Stimulated activated CD4-positive, alpha-beta T cell treated with anti-CD3 and anti-CD28 coated beads, Interleukin-15, amount 100 ng/mL, for 24 hours (primary cell): ENCODE measurements at places on chromosomes 2 and 18.

- DNase-seq = peak; percentile 36
Measured at GRCh38 chr2:206392118-206392517, 51.2 kb upstream of the ADAM23 start.

- peak; percentile 71 for DNase-seq
Measured at GRCh38 chr2:181456660-181457120, 496 bp upstream of the ITGA4 start.

DNA sequence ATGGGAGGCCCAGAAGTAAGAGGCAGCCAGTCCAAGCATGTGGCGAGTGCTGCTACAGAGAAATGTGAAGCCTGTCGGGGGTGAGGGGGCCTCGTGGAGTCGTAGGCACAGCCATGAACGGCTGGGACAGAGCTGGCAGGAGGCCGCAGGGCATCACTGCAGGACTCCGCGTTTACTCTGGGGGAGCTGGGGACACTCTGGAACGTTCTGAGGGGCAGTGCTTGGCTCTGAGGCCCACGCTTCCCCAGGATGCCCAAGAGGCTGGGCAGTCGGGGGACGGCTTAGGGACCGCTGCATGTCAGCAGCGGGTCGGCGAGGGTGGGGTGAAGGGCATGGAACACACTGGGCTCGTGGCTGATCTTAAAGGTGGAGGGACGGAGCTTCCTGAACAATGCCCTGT, 6.6 kb downstream of the TMEM18 start:
- no peak for DNase-seq

DNA sequence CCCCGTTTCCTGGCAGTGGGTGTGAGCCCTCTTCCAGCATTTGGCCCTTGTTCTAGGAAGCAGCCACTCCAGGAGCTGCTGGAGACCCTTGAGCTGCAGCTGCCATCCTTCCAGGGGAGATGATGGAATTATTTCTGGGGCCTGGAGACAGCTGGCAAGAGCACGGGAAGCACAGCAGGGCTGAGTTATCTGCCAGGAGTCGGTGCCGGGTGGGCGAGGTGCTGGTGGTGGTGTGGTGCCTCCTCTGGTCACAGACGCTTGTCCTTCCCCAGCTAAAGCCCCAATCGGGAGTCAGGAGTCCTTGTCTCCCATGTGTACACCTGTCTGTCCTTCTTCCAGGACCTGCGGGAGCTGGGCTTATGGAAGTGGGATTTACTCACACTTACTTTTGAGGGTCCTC, 36.0 kb downstream of the DPYSL5 start:
- DNase-seq = no peak

GRCh38 chr18:59231877-59232276, 11.9 kb downstream of the GRP start:
- DNase-seq = no peak

DNA sequence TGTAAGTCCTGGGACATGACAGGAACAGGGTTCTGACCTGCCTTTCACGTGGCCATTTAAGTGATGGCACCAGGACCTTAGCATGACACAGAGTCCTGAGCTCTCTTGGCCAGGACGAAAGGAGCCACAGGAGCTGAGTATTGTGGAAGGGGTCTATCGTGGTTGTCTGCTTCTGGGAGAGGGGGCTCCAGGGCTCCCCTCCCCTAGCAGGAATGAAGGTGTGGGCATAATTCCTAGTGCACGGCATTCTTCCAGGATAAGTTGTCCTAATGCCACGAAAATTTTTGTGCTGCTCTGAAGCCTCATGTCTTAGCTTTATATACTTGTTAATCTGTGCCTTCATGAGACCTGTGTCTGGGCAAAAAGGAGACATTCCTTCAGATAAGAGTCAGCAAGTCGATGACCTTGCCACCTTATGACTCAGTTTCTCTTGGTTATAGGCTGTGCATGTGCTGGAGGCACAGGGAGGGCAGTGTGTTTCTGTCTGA, 17.1 kb downstream of the GATA6 start:
- DNase-seq = no peak

- DNase-seq = no peak
Measured at GRCh38 chr2:144376926-144377325, 143.0 kb downstream of the ZEB2 start.

GRCh38 chr18:33156906-33157470, 283.5 kb downstream of the CCDC178 start:
- no peak for DNase-seq

GRCh38 chr2:64179582-64180321, 35.5 kb upstream of the PELI1 start:
- no peak for DNase-seq

DNA sequence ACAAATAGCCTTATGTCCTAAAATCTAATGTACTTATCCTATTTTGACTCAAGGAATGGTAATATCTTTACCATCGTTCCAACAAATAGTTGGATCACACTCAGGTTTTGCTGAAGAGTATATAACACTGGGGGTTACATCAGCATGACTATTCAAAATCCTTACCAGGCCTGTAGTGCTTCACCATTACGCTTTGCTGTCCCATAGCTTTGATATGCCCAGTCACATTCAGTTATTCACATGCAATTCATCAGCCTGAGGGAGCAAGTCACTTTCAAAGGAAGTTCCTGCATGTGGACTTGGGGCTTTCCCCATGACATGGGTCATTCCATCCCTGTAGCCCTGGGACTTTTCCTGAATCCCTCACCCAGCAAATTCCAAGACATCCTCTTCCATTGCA, 39.6 kb downstream of the FTCDNL1 start:
- DNase-seq = no peak

- peak; percentile 89 for DNase-seq
Measured at GRCh38 chr2:44044281-44044720, 48.5 kb upstream of the LRPPRC start.

DNA sequence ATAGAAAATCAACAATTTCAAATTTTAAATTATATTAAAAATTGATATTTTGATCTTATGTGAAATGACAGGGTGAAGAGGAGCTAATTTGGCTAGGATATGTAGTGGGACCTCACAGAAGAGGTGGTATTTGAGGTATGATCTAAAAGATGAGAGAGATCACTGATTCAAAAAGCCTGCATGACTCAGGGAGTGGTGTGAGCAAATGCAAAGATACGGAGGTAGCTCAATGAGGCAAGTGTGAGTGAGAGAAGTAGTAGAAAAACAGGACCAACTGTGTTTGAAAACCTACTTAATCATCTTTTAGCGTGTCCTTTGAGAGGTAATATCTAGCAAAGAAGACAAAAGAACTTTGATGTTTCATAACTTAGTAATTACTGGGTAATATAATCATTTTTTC, 557.5 kb downstream of the DSC3 start:
- no peak for DNase-seq

GRCh38 chr18:14970027-14970426, 222.1 kb downstream of the ANKRD30B start:
- no peak for DNase-seq

DNA sequence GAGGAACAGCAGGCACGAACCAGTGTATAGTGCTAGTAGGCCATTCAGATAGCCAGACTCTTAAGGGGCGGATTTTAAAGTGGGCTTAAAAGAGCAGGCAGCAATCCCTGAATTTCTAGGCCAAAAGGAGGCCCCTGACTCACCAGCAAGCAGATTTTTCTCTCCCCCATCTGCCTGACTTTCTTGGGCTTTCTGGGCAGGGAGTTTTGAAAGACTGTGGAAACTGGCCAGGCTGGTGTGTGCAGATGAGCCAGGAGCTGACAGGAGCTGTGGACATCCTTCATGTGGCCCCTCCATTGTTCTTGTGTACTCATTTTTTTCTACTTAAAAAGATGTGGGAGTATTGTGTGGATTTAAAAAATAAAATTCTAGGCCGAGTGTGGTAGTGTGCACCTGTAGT, 59.0 kb downstream of the GLI2 start:
- no peak for DNase-seq

GRCh38 chr18:36899289-36899688, 70.4 kb downstream of the KIAA1328 start:
- DNase-seq = no peak

DNA sequence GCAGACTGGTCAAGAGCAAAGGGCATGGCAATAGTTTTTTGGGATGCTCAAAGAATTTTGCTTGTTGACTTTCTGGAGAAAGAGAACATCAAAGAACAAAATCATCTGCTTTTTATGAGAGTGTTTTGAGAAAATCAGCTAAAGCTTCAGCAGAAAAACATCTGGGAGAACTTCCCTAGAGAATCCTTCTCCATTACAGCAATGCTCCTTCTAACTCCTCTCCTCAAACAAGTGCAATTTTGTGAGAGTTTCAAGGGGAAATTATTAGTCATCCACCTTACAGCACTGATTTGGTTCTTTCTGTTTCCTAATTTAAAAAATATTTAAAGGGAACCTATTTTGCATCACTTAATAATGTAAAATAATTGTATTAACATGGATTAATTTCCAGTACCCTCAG, 226.9 kb upstream of the NXPH2 start:
- no peak for DNase-seq

- no peak for DNase-seq
Measured at GRCh38 chr18:50830544-50830943, 10.7 kb upstream of the MRO start.

DNA sequence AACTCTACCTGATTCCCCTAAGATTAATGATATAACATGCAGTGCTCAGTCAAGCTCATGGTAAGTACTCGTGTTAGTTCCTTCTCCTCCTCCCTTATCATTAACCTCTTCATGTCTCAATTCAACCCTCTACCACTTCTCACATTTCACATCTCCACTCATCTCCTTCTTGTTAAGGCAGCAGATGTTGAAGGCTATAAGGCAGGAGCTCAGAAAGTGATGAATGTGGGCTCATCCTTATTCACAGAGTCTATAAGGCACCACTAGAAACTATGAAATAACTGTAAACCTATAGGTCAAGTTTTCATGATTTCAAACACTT, 56.0 kb downstream of the CLHC1 start:
- DNase-seq = no peak

DNA sequence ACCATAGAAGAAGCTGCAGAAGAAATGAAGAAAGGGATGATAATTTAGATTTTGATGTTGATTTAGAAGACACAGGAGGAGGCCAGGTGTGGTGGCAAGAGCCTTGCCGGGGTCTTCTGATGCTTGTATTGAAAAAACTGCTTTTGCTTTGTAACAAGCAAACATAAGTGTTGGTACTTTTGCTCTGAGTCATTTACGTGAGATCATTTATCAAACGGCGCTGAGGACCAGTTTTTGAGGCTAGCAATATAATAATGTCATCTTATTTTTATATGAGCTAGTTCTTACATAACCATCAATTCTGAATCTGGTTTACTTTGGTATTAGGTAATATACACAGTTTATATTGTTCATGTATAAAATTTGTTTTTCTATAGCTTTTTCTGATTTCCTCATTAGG, 30.6 kb downstream of the SPTBN1 start:
- DNase-seq = no peak

GRCh38 chr18:63155910-63156773, 163.4 kb downstream of the BCL2 start:
- DNase-seq = no peak

- DNase-seq = peak; percentile 32
Measured at GRCh38 chr2:85353876-85354285, 447 bp downstream of the RETSAT start.
